ENCODE measurements at places on chromosomes 16 and 17.

GRCh38 chr16:48076455-48077012 is 79.3 kb downstream of the ABCC12 start:
- no peak for DNase-seq

GRCh38 chr17:32878211-32878610 is 1.3 kb upstream of the MYO1D start:
- DNase-seq = no peak

DNA sequence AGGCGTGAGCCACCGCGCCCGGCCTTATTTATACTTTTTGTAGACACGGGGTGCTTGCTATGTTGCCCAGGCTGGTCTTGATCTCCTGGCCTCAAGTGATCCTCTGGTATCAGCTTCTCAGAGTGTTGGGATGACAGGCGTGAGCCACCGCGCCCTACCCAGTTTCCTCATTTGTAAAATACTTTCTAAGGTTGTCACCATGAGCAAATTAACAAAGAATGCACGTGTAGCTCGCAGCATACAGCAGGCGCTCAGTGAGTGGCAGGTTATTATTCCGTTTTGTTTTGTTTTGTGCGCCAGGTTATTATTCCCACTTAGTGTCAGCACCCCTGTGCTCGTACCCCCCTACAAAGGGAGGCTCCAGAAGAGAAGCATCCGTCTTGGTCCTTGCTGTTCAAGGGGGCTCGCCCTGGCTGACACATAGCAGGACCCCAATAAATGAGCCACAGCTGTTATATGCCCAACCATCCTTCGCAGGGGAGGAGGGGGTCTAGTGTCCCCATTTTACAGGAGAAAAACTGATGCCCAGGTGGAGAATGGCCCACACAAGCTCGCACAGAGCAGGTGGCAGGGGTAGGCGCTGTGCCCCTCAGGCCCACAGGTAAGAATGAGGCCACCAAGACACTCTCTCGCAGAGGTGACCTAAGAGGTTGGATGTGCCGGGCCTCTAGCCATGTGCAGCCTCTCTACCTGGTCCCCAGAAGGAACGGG is 686 bp upstream of the MIEF2 start:
- no peak for DNase-seq

DNA sequence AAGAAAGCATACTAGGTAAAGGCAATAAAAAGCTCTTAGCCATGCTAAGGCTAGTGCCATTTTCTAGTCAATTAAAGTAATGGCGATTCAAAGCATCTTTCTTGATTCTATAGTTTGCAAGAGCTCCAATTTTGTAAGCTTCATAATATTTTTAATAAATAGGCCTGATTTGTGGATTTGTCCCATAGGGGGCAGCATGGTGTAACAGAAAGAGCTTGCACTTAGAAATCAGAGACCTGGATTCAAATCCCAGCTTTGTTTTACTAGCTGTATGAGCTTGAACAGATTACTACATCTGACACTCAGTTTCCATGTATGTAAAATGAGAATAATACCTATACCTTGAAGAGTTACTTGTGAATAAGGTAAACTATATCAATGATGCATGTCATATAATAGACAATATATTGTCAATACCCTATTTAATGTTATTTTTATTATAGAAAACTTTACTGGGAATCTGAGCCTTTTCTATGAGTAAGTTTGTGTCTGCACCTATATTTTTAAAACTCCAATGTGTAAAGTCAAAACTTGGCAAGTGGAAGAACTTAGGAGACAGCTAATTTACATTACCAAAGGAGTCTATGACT is 93.6 kb upstream of the NOG start:
- DNase-seq = no peak

- no peak for DNase-seq
Observed at GRCh38 chr16:57123974-57124674, 31.7 kb downstream of the CPNE2 start.
